Stimulated activated CD8-positive, alpha-beta memory T cell treated with anti-CD3 and anti-CD28 coated beads, Interleukin-2, amount 100 ng/mL, for 1 hour (primary cell): ENCODE measurements at places on chromosomes 1 and 21.
A peak's percentile ranks its signal among the peaks of the same experiment; 100 is the strongest.

DNA sequence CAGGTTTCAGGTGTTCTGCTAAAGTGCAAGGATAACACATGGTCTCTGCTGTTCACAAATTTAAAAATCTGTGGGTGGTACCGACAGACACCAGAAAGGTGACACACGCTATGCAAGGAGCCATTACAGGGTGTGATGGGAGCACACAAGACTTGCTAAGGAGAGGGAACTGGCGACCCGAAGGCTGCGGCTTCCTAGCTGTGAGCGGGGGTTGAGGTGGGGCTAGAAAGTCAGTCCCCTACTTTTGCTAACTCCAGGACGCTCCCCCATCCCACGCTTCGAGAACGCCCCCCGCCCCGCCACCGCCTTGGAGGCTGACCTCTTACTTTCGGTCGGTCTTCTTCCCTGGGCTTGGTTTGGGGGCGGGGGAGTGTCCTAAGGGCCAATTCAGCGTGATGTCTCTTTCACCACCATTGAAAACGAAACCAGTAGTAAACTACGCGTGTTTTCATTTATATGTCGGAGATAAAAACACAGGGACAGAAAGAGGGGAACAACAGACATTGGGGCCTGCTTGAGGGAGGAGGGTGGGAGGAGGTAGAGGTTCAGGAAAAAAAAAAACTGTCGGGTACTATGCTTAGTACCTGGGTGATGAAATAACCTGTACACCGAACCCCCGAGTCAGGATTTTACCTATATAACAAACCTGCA lies 1.1 kb downstream of the CKS1B start:
- DNase-seq = peak; percentile 18

GRCh38 chr21:36816561-36817130 lies 117.7 kb downstream of the SIM2 start:
- no peak for DNase-seq

GRCh38 chr1:81224222-81224621 lies 576.5 kb upstream of the ADGRL2 start:
- no peak for DNase-seq

DNA sequence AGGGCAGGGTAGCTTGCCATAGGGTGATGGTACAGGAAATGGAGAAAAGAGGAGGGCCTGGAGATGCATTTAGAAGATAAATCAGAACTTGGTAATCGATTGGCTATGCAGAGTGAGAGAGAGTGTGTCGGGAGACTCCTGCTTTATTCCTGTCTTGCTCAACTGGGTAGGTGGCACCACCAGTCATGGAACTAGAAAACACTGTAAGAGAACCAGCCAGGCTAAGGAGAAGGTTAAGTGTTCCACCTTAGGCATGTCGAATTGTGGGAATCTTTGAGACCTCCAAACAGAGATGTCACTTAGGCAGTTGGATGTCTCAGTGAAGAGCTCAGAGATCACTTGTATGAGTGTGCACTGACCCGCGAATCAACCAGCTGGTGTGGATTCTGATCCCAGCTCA lies 28.7 kb upstream of the RD3 start:
- no peak for DNase-seq

DNA sequence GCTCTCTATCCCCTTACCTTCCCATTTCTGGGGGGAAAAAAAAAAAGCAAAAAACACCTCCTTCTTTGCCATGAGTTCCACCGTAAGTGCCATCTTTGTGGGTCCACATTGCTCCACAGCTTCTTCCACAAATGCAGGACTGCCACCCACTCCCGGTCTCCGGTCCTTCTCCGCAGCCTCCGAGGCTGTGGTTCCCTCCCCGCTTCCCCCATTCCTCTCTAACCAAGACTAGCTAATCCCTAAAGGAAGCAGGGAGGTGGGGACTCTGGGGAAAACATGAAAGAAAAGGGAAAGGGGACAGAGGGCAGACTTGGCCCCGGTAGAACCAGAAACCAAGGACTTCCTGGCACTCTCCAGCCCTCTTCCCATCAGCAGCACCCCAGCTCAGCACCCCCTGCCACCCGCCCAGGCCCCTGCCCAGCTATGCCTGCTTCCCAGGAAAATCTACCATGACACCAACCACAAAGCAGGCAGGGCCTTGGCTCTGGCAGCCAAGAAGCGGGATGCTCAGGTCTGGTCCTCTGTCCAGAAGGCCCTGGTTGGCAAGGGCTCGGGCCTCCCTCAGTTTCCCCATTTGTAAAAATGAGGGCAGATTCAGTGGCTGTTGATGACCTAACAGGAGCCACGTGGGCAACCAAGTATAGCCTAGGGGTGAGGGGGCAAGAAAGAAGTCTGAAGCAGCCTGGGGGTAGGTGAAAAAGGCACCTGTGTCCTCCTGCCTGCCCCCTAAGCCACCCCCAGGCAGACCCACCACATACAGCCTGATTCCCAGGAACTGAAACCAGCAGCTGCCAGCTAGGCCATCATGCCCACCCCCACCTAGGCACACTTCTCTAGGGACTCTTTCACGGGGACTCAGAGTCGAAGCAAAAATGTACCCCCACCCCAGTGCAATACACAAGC lies 2.5 kb downstream of the EPHA2 start:
- DNase-seq = no peak
